ENCODE measurements at places on chromosomes 2 and 18.

DNA sequence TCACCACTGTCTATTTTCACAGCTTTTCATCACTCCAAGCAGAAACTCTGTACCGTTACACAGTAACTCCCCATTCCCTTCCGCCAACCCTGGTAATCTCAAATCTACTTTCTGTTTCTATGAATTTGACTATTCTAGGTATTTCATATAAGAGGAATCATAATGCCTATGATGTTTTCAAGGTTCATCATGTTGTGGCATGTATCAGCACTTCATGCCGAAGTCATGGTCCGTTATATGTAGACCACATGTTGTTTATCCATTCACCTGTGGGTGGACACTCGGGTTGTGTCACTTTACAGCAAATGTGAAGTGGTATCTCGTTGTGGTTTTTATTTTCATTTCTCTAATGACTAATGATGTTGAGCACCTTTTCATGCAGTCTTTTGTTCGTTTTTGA lies 21.6 kb downstream of the CPSF3 start:
- no peak for DNase-seq

DNA sequence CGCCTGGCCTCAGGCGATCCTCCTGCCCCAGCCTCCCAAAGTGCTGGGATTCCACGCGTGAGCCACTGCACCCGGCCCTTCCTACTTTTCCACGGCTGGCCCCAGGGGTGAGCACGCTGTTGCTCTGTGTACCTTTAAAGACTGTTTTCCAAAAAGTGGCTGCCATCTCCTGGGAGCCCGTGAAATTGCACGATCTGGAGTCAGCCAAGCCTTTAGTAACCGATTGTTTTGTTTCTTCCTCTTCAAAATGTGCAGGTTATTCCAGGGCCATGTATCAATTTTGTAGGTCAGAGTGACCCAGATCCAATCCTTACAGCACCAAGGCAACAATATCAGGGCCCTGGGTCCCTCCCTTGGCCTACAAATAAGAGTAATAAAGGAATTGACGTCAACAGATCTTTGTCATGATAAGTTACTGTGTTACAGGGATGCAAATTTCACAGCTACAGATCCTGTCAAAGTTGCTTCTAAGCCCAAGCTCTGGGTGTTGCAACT lies 135.6 kb upstream of the ZNF236 start:
- DNase-seq, result no peak

GRCh38 chr2:48124592-48124991 lies 218.3 kb upstream of the FBXO11 start:
- no peak for DNase-seq

DNA sequence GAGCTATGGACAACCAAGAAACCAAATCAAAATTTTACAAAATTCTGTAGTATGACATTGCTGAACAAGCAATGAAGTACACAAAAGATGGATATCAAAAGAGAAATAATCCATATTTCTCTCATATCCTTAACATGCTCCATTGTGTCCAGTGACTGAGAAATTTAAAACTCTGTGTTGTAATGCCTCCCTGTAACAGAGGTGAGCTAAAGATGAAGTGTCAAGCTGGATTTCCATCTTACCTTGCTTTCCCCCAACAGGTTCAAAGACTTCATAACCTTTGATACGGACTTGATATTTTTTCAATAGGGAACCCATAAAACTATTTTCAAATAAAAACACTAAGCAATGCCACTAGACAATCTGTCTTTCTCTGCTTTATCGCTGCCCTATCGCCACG lies 95.7 kb upstream of the SERTAD2 start:
- DNase-seq, result no peak

DNA sequence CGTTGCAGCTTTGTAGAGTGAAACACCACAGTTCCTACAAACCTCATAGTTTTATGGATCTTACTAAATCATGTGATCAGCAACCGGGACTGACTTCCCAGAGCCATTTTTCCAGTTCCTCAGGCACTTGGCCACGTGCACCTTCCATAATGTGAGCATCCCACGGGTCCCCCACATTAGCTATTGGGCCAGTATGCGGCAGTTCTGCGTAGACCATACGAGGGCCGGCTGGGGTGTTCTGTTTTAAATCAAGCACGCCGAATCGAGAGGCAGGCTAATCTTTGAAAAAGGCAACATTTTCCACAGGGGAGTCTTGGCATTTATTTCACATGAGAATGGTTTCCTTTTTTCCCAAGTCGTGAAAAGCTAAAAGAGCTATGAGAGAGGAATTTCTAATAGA lies 135.6 kb upstream of the CCDC195 start:
- DNase-seq, result no peak

DNA sequence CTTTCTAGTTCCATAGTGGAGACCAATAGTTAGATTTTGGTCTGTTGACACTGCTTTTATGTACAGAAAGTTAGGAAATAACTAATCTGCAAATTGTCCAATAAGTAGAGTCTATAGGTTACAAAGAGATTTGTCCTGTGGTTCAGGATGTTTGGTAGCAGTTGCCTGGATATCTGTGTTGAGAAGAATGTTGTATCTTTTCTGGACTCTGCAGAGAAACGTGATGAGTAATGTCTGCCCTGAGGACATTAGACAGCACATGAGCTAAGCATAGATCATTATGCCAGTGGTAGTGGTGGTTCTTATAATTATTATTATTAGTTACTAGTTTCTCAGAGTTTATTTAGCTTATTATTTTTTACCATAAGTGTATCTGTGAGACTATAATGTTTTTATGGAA lies 65.8 kb downstream of the ANKRD62 start:
- DNase-seq, result no peak

GRCh38 chr2:3198119-3198518 lies 179.5 kb downstream of the EIPR1 start:
- no peak for DNase-seq

DNA sequence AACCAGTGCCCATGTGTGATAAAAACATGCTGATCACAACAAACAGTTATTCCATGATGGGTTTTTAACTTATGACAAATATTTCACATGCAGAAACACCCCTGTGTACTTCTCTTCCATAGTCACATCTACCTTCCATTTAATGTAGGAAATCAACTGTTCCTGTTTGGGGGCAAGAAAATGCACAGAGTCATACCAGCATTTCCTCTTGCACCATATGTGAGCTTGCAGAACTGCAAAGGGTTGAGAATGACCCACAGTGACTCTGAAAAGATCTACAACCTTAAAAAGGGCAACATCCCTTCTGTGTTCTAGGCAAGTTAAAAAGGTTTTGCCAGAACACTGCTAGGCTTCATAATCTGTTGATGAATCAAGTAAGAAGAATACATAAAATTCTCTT lies 9.9 kb downstream of the BMP10 start:
- no peak for DNase-seq

DNA sequence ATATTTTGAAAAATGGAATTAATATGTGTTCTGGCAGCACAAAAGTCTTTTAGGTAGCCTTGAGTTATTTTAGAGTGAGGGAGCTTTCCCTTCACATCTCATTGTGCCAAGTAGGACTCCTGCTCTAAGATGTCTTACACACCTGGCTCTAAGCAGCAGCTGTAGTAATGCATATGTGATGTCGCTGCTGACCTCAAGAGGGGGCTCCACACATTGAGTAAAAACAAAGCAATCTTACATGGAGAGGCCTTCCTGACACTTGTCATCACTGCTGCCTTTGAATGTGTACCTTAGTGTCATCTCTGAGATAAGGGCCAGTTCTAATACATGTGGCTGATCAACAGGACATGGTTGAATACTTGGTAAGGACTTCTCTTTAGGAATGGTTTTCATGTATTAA lies 75.8 kb downstream of the ACTR3 start:
- no peak for DNase-seq

DNA sequence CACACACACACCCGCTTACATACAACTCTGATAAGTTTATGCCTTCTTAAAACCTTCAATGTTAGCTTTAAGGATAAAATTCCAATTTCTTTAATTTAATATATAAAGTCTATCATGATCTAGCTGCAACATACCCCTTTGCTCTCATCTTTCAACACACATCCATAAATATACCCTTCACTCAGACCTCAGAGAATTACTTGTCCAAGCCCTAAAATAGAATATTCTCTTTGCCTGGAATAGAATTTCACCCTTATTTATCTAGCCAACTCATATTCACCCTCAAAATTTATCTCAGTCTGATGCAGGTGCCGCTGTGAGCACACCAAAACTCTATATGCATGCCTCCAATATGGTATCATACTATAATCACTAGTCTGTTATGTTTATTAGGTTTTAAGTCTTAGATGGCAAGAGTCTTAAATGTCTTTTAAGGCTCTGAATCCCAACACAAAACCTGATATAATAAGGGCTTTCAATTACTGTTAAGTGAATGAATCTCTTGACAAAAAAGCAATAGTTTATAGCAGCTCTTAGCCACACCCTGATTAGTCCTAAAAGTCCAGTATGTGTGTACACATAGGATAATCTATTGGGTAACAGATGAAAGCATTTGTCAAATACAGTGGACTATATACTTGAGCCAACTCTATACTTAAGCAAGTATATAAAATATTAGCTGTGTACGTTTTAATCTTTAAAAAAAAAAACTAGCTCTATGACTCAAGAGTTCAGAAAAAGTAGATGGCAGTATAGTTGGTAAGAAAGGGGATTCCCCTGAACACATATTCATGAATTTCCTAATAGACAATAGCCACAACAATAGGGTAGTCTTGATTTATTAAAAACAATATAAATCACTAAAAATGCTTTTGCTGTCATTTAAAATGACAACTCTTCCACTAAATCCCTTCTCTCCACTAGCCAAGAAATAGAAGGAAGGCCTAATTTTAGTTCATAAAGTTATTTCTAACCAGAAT lies 144.5 kb downstream of the EXOC6B start:
- DNase-seq, result no peak

DNA sequence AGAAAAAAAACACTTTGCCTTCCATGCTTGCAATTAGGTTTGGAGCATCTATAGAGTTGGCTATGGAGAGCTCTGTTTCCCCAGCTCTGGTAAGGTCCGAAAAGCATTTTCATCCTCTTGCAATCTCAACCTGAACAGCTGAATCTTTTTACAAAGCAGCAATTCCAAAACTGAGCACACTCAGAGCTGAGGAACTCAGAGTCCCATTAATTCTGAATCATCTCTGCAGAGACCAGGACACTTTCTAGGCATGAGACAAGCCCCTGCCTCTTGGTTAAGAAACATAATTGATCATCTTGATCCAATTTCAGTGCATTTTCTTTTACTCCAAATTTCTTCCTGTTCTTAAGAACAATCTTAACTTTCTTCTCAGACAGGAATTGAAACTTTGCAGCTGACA lies 4.2 kb downstream of the CNGA3 start:
- no peak for DNase-seq

DNA sequence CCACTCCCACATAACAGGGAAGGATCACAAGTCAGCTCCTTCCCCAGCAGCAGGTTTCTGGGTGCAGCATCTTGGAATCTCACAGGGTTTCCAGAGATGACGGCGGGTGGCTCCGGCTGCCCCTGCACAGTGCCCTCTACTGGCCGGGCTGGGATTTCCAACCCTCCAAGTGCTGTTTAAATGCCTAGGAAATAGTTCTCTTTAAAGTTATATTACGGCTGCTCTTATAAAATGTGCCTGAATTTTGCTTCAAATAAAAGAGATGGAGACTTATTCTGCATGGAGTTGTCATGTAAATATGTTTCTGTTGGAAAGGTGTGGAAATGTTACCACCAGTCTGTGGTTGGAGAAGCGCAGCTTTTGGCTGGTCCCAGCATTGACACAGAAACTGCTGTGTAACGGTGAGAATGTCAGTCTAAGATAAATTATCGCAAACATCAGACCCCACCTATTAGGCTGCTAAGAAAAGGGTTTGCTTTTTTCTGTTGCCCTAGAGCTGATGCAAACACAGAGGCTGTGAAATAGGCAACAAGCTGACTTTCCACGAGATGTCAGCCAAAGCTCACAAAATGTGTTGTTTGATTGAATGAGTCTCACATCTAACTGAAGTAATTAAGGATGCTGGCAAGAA lies 3.3 kb upstream of the HJURP start:
- no peak for DNase-seq

- no peak for DNase-seq
Measured at GRCh38 chr2:151569167-151569566, 159.5 kb downstream of the RIF1 start.

DNA sequence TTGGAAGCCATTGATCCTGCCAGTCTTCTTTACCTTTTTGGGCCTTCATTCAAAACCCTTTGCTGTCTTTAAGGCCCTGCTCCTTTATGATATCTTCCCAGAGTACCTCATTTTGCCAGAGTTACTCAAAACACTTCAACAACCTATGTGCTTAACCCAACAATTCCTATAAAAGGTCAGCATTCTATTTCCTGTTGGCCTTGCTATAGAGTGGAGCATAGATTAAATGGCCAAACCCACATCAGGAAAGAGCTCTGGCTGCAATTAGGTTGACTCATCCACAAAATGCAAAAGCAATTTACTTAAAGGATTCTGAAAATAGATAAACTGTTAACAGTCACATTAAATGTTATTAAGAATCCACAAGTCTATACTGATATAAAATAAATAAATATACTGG lies 21.2 kb downstream of the MRPL33 start:
- DNase-seq, result no peak

- DNase-seq, result no peak
Measured at GRCh38 chr2:217735899-217736298, 266.9 kb downstream of the TNS1 start.

DNA sequence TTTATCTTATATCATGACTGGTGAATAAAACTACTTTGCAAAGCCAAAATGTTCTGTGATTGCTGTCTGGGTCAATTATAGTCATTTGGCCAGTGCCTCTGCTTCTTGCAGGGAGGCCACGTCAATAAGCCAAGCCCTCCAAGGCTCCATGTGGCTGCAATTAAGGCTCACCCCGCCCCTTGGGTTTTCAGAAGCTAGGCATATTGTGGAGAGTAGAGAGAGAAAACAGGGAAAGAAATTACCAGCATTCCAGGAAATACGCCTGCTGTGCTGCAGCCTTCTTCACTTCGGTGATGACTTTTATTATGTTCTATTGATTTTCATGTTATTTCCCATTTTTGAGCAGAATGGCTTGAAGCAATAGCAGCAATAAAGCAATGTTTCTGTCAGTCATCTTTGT lies 319.7 kb downstream of the SOX11 start:
- no peak for DNase-seq

DNA sequence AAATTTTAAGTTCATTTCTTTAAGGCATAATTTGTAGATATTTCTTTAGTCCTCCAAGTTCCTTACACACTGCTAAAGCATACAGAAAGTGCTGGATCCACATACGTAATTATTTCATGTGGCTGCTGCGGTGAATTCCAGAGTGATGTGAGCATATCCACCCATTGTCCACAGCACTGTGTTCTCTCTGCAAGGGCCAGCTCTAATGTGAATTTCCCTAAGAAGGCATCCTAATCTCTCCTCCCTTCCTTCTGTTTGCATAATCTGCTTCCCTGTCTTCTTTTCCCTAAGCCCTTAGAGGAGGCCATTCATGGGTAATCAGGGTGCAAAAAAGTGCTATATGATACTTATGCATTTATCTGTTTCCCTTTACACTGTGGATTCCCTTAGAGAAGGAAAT lies 57.2 kb downstream of the COBLL1 start:
- no peak for DNase-seq

GRCh38 chr18:55475916-55476315 lies 112.1 kb downstream of the TCF4 start:
- no peak for DNase-seq

GRCh38 chr18:57705832-57706595 lies 84.4 kb upstream of the NARS1 start:
- DNase-seq, result no peak

GRCh38 chr2:71893646-71894045 lies 254.0 kb downstream of the CYP26B1 start:
- DNase-seq, result no peak

- DNase-seq, result no peak
Measured at GRCh38 chr18:51537487-51537886, 340.0 kb upstream of the MEX3C start.

GRCh38 chr2:100178085-100178788 lies 35.8 kb upstream of the AFF3 start:
- DNase-seq, result peak; percentile 9

- no peak for DNase-seq
Measured at GRCh38 chr18:43662657-43663056, 385.4 kb upstream of the SYT4 start.

Measured in activated CD4-positive, alpha-beta T cell treated with anti-CD3 and anti-CD28 coated beads, Interleukin-2, amount 50 U/mL, for 24 hours (primary cell).